ENCODE measurements at places on chromosomes 1 and 21.

DNA sequence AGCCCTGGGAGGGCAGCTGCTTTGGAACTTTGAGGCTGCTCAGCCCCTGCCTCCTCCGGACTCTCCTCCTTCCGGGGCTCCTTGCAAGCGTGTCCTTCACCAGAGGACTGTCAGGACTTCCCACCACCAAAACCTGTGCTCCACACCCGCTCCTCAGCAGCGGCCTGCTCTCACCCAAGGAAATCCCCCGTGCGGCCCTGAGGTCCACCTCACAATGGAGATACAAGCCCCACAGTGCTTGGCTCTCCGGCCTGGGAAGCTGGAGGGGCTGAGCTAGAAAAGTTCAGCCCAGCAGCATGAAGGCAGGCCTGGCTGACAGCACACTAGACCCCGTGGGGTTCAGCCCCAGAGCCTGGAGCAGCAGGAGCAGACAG lies 33.6 kb downstream of the PGBD5 start:
- no peak overlapping the region for H3K4me3 ChIP-seq
- peaks cover 30% of the 10 kb centered on the region for H3K27me3 ChIP-seq
- no peak overlapping the region for H3K27ac ChIP-seq
- no peaks in the 10 kb centered on the region for H3K4me1 ChIP-seq
- DNase-seq, result no peak

DNA sequence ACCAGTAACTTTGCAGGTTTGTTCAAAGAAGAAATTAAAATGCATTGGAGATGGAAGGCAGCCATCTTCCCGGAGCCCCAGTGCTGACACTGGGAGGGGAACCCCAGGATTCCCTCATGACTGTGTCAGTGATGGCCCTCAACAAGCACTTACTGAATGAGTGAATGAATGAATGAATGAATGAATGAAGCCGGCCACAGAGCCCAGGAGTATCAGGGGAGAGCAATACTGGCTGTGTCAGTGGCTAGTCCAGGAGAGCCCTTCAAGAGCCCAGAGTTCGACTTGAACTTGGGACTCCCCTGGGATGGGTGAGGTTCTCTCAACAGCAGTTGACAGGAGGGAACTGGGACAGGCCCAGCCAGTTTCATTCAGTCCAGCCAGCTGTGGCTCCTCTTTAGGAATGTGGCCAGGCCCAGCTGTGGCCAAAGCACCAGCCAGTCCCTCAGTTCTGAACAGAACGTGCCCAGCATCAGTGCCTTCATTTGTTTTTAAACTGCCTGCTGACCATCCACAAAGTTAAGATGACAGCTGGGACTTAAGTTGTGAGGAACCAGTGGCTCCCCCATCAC lies 9.2 kb upstream of the ERG start:
- no peak overlapping the region for H3K4me3 ChIP-seq
- DNase-seq, result no peak
- no peaks in the 10 kb centered on the region for H3K36me3 ChIP-seq
- peaks cover 8% of the 10 kb centered on the region for H3K4me1 ChIP-seq
- H3K27ac ChIP-seq, result no peak overlapping the region

- H3K36me3 ChIP-seq, result no peaks in the 10 kb centered on the region
- DNase-seq, result no peak
Measured at GRCh38 chr21:16865632-16866031, 647.2 kb upstream of the CXADR start.

- H3K4me1 ChIP-seq, result peaks cover 36% of the 10 kb centered on the region
- H3K27ac ChIP-seq, result no peak overlapping the region
- H3K27me3 ChIP-seq, result no peaks in the 10 kb centered on the region
Measured at GRCh38 chr1:59411147-59411546, 114.3 kb downstream of the FGGY start.

GRCh38 chr1:93845538-93846205 lies 33.3 kb downstream of the DNTTIP2 start:
- peak overlapping the region; percentile 97 for H3K27ac ChIP-seq
- peaks cover 17% of the 10 kb centered on the region for H3K4me1 ChIP-seq
- no peaks in the 10 kb centered on the region for H3K27me3 ChIP-seq
- peaks cover 6% of the 10 kb centered on the region for H3K36me3 ChIP-seq
- DNase-seq, result peak; percentile 40

DNA sequence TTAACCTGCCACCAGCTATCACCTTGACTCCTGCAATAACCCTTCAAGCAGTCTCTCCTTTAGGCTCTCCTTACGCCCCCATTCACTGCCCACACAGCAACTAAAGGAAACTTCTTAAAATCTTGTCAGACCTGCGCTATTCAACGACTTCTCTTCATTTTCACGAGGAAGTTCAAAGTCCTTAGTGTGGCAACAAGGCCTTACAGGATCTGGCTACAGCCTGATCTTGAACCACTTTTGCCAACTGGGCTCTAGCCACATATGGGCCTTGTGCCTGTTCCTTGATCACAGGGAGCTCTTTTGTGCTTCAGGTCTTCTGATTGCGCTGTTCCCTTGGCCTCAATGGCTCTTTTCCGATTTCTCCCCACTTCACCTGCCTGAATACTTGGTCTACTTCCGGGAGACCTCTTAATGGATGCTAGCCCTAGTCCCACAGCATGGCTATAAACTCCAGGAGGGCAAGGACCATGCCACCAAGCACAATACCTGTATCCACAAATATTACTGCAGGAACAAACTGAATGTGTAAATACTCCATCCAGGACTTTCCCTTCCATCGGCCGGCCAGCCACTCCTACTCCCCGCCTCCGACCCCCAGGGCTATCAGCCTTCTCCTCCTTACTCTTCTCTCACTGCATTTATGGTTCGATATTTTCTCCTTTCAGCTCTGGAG lies 2.3 kb upstream of the CTNNBIP1 start:
- no peaks in the 10 kb centered on the region for H3K27me3 ChIP-seq
- H3K36me3 ChIP-seq, result no peaks in the 10 kb centered on the region

DNA sequence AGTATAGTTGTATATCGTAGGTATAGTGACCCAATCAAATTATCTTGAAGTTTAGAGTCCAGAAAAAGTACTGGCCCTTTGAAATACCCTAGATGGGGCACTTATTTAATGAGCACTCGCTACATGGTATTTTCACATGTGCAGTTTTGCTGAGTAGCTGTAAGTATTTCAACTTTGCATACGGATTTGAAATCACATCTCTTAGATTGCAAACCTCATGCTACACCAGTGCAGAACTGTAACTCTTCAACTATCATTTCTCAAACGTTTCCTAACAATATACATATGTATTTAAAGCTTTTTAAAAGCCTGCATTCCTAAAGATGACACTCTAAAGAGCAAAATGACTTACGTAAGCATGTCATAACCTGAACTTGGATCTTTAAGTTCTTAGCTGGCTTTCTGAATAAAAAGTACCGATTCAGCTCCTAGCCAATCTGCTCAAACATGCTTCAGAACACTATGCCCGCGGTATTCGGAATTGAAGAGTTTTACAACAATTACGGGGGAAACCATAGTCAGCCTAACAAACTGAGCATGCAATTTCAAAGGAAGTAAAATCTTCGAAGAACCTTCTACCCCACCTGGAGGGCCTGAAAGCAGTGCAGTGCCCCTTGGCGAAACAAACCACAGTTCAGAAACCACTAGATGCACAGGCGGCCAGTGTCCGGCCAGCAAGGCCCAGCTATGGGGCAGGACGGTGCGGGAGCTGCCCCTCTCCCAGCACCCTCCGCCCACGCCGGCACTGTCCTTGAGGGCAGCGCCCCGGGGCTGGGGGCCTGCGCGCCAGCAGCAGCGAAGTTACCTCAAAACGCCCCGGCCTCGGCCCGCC lies 863 bp downstream of the FH start:
- peak overlapping the region; percentile 82 for H3K4me3 ChIP-seq
- H3K36me3 ChIP-seq, result peaks cover 13% of the 10 kb centered on the region
- H3K27me3 ChIP-seq, result peaks cover 20% of the 10 kb centered on the region
- DNase-seq, result peak; percentile 56
- H3K4me1 ChIP-seq, result peaks cover 10% of the 10 kb centered on the region
- peak overlapping the region; percentile 57 for H3K27ac ChIP-seq

- H3K27me3 ChIP-seq, result no peaks in the 10 kb centered on the region
- H3K27ac ChIP-seq, result no peak overlapping the region
Measured at GRCh38 chr21:25323356-25323949, 283.8 kb downstream of the MRPL39 start.

DNA sequence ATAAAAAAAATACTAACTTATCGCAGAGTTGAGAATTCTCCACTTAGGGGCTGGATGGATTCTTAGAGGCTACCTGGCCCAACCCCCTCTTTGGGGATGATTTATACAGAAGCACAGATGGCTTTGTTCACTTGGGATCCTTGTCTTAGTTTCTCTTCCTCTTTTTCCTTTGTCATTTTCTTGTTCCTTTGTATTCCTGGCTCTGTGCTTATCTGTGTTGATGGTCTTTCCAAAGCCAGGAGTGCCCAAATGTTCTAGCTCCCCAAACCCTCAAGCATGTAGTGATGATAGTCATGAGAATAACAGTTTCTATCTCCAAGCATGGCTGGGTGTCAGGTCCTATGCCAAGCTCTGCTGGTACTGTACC lies 27.4 kb downstream of the EPHB2 start:
- H3K4me1 ChIP-seq, result peaks cover 46% of the 10 kb centered on the region
- H3K27ac ChIP-seq, result peak overlapping the region; percentile 64
- H3K27me3 ChIP-seq, result no peaks in the 10 kb centered on the region
- H3K36me3 ChIP-seq, result peaks cover 4% of the 10 kb centered on the region
- H3K4me3 ChIP-seq, result no peak overlapping the region

GRCh38 chr1:154865442-154866256 lies 4.4 kb downstream of the KCNN3 start:
- DNase-seq, result no peak
- no peak overlapping the region for H3K4me3 ChIP-seq
- peaks cover 82% of the 10 kb centered on the region for H3K27me3 ChIP-seq
- peaks cover 53% of the 10 kb centered on the region for H3K4me1 ChIP-seq
- H3K36me3 ChIP-seq, result no peaks in the 10 kb centered on the region

GRCh38 chr1:220776720-220777326 lies 9.9 kb upstream of the MTARC1 start:
- DNase-seq, result peak; percentile 74
- no peak overlapping the region for H3K4me3 ChIP-seq
- H3K27ac ChIP-seq, result no peak overlapping the region
- no peaks in the 10 kb centered on the region for H3K36me3 ChIP-seq
- no peaks in the 10 kb centered on the region for H3K27me3 ChIP-seq

DNA sequence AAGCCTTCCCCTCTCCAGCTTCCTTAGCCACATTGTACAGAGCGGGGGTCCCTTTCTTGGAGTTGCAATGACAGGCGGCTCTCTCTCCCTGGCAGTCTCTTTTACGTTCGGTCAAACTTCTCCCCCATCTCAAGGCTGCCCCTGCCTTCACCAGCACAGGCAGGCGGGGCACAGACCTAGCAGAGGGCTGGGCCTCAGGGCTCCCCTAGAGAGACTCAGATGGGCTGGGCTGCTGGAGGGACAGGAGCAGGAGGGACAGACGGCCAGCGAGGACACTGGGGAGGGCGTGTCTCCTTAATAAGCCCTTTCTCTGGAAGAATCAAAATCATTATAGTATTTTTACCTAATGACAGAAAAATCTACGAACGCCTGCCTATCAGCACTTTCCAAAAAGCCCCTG lies 79.6 kb downstream of the CASZ1 start:
- no peaks in the 10 kb centered on the region for H3K36me3 ChIP-seq
- H3K4me1 ChIP-seq, result peaks cover 30% of the 10 kb centered on the region
- no peak overlapping the region for H3K4me3 ChIP-seq

- H3K4me3 ChIP-seq, result no peak overlapping the region
- DNase-seq, result no peak
- H3K36me3 ChIP-seq, result no peaks in the 10 kb centered on the region
- H3K27me3 ChIP-seq, result peaks cover 24% of the 10 kb centered on the region
Measured at GRCh38 chr1:47699492-47700235, 261.8 kb downstream of the FOXD2 start.

GRCh38 chr1:197967066-197967465 lies 49.9 kb downstream of the LHX9 start:
- no peak overlapping the region for H3K4me3 ChIP-seq
- no peaks in the 10 kb centered on the region for H3K27me3 ChIP-seq
- H3K36me3 ChIP-seq, result no peaks in the 10 kb centered on the region

DNA sequence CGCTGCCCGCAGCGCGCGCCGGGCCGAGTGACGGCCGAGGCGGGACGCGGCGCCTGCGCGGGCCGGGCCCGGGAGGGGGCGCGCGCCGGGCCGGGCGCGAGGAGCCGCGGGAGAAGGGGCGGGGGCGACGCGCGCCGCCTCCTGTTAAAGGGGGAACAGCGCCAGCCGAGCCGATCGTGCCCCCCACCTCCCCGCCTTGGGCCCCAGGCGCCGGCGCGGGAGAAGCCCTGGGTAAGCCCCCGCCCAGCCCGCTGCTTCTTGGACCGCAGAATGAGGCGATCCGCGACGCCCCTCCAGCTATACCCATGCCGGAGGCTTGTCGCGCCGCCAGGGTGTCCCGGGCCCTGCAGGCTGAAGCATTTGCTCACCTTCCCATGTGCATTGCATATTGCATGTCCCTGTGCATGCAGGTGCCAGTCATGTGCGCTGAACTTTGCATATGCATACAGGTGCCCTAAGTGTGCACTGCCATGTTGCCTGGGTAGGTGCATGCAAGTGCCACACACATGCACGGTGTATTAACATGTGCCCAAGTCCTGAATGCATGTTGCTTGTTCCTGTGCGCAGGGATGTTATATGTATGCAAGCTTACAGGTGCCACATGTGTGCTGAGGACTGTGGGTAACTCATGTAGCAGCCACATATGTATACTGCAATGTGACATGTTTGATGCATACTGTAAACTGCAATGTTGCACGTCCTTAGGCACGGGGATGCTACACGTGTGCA lies at the start of gene ADGRB2:
ADGRB2 (minus strand) TSS at position 29 of the 729 bp plus-strand sequence. CDS start 7,119 bp downstream, outside the sequence.
- no peak for DNase-seq
- no peak within 1 kb of the TSS for H3K27ac ChIP-seq
- peaks cover 49% of the 10 kb centered on the region for H3K27me3 ChIP-seq
- H3K4me1 ChIP-seq, result peaks cover 26% of the 10 kb centered on the region
- no peaks in the 10 kb centered on the region for H3K36me3 ChIP-seq

DNA sequence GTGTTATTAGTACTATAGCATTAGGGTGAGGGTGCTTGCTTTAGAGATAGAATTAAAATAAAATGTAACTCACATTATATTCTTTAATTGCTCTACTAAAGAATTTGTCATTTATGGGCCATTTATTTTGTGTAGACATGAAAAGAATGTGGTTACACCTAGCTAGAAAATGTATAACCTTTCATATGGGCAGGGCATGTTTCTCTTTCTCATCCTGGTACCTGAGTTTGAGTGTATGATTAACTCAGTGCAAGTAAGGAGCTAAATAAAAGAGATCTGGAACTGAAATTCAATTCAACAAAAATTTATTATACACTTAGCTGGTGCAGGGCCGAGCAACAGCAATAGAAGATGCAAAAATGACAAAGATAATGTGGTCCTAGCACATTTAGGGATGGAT lies 47.4 kb downstream of the MAP3K7CL start:
- no peak for DNase-seq
- peaks cover 28% of the 10 kb centered on the region for H3K4me1 ChIP-seq
- H3K27ac ChIP-seq, result no peak overlapping the region
- no peak overlapping the region for H3K4me3 ChIP-seq
- no peaks in the 10 kb centered on the region for H3K27me3 ChIP-seq

DNA sequence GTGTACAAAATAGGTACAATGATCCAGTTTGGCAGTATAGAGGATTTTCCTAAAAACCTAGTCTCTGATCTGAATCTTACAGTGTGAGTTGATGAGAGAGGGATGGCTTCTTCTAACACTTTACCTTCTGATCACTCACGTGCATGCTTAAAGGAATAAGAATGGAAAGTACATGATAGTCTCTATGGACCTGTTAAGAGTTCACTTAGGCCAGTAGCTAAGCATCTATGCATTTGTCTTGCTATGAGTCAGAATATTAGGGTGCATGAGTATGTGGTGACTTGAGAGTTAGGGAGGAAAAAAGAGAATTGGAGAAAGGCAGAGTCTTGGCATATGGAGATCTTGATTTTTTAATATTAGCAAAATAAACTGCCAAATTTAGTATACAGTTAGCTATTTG lies 206.3 kb downstream of the COL11A1 start:
- H3K36me3 ChIP-seq, result no peaks in the 10 kb centered on the region
- H3K4me1 ChIP-seq, result peaks cover 3% of the 10 kb centered on the region
- no peak overlapping the region for H3K27ac ChIP-seq
- DNase-seq, result no peak
- no peaks in the 10 kb centered on the region for H3K27me3 ChIP-seq
- no peak overlapping the region for H3K4me3 ChIP-seq

Measured in mesothelial cell of epicardium (in vitro differentiated cells).